ENCODE measurements at places on chromosomes 6 and 20.

DNA sequence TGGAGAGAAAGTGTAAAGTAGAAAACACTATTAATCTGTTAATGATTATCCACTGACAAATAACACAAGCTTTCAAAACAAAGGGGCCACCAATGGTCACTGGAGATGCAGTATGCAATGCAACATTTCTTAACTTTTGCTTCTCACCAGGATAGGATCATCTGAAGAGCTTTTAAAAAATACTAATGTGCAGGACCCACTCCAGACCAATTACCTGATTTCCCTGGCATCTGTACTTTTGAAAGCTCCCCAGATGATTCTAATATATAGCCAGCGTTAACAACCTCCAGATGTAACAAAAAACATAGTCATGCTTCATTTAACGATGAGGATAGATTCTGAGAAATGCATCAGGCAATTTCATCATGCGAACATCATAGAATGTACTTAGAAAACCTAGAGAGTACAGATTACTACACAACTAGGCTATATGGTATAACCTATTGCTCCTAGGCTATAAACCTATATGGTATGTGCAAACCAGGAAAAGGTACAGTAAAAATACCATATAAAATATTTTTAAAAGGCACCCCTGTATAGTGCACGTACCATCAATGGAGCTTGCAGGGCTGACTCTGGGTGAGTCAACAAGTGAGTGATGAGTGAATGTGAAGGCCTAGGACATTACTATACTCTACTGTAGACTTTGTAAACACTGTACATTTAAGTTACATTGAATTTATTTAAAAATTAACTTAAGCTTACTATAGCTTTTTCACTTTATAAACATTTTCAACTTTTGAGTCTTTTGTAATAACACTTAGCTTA lies 69.2 kb downstream of the ATG5 start:
- peak; percentile 45 for ATAC-seq

DNA sequence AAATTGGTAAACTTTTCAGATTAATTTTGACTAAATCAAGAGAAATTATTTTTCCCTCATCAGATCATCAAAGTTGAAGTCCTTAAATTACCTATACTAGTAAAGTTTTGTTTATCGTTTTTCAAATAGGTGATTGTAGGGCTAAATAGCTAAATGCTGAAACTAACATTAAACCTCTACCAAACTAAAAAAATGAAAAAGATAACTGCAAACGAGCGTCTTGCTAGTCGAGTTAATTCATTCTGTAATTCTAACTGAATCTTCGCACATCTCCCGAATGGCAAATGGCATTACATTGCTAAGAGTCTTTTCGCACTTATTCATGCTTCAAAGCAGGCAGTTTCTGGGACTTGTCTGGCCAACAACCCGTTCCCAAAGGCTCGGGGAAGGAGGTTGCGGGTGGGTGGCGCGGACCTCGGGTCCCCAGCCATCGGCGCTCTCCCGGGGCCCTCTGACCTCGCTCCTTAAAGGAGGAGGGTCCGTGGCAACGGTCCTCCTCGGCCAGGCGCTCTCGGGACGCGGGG lies 43.8 kb downstream of the POPDC3 start:
- ATAC-seq, result no peak

DNA sequence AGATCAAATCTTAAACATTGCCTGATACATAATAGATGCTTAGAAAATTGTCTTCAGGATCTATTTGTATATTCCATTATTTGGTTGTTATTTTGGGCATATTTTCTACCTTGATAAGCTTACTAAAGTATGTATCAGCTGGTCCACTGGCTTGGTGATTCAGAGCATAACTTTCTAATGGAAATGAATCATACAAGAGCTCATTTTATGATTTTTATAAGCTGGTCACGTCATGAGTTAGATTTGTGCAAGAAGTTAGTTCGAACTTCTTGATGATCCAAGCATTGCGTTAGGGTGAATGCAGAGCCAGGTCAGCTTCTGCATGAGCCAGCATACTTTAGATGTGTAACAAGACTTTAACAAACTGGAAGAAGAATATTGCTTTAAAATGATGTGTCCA lies 144.5 kb upstream of the FLRT3 start:
- ATAC-seq, result no peak

- ATAC-seq, result no peak
Observed at GRCh38 chr6:53282234-53282633, 66.5 kb downstream of the ELOVL5 start.

DNA sequence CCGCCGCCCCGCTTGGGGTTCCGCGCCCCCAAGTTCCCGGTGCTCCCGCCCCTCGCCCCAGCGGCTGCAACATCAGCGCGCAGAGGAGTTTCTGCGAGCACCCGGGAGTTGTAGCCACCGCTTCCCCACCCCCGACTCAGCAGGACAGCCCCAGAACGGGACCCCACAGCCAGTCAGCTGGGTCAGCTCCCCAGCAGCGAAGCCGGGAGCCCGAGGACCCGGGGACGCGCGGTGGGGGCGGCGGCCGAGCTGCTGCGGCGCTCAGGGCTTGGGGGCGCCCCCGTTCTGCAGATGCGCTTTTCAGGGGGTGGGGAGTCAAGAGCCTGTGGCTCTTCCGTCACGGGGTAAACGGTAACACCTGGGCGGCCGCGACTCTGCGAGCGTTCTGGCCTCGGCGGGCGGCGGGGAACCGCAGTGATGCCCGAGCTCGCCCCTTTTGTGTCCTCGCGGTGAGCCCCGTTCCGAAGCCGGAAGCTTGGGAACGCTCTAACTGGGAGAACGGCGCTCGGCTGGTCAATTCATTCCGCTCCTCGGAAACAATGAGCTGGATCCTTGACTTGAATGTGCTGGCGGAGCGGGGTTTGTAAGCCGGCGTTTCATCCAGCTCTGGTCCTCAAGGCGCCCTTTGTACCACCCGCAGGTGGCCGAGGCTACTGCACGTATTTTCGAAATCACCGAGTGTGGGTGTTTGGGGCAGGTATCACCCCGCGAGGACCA lies 774 bp downstream of the PLEKHG1 start:
- ATAC-seq, result peak; percentile 70

GRCh38 chr6:111031151-111031550 lies 49.3 kb downstream of the RPF2 start:
- ATAC-seq, result no peak

DNA sequence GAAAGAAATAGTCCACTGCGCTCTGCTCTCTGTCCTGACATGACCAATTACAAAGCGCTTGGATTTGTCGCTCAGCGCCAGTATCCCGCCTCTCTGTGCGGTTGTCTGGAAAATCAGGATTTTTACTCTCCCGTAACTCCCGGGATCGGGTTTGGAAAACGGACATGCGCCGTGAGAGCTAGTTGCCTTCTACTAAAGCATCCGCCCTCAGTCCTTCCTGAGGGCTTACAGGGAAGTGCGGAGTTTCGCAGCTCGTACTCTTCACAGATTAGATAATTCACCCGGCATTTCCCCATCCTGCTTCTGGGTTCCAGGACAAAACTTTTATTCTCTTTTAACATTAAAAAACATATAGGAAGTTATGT lies 427 bp upstream of the MKKS start:
- ATAC-seq, result peak; percentile 52

DNA sequence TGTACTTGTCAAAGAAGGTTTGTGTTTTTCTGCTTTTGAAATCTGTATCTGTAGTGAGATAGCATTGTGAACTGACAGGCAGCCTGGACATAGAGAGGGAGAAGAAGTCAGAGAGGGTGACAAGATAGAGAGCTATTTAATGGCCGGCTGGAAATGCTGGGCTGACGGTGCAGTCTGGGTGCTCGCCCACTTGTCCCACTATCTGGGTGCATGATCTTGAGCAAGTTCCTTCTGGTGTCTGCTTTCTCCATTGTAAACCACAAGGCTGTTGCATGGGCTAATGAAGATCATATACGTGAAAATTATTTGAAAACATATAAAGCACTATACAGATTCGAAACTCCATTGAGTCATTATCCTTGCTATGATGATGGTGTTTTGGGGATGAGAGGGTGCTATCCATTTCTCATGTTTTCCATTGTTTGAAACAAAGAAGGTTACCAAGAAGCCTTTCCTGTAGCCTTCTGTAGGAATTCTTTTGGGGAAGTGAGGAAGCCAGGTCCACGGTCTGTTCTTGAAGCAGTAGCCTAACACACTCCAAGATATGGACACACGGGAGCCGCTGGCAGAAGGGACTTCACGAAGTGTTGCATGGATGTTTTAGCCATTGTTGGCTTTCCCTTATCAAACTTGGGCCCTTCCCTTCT lies 18.4 kb downstream of the CD83 start:
- ATAC-seq, result no peak

DNA sequence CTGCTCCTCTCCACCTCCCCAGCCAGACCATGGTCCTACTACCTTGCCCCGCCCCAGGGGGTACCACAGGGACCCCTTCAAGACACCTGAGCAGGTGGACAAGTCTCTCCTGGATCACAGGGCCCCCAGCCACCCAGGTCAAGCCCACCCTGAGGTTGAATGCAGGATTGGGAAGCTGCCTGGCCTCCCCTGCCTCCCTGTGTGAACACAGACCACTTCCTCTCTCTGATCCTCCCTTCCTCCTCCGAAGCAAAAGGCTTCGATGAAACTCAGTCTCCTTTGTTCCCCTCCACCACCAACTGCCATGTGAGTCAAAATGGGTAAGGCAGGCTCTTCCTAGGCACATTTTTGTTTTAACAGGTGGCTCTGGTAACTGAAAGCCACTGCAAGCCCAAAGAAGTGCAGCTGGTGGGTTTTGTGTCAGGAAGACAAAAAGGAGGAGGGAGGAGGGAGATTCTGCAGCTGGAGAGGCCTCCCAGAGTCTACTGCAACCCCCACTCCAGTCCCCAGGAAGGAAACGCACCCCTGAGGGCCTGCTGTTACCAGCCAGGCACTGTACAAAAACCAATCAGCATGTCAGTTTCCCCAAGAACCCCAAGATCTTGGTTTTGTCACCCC lies 5.4 kb downstream of the ADA start:
- ATAC-seq, result no peak

DNA sequence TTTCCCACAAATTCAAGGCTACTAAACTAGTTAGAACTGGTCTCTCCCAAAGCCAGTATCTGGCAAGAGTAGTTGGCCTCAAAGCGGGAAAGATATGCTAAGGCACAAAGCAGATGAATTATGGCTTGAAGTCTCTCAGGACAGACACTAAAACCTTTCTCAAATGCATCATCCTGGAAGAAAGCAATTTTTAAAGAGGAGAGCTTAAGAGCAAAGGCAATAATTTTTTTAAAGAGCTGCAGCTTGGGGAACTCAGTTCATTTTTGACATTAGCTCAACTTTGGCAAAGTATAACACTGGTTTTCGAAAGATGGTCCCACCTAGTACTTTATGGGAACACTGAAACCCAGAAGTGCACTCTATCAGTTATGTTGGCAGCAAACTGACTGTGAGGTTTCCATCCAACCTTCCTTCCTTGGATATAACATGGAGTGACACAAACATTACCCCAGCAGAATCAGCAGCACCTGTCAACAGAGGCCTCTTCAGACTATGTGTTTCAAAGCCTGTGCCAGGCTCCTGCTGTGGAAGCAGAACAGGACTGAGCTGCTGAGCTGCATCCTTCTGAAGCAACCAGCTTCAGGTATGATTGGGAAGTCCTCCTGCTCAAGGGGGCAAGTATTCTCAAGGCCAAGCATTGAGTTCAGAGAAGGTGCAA lies 852.3 kb upstream of the HS3ST5 start:
- no peak for ATAC-seq

DNA sequence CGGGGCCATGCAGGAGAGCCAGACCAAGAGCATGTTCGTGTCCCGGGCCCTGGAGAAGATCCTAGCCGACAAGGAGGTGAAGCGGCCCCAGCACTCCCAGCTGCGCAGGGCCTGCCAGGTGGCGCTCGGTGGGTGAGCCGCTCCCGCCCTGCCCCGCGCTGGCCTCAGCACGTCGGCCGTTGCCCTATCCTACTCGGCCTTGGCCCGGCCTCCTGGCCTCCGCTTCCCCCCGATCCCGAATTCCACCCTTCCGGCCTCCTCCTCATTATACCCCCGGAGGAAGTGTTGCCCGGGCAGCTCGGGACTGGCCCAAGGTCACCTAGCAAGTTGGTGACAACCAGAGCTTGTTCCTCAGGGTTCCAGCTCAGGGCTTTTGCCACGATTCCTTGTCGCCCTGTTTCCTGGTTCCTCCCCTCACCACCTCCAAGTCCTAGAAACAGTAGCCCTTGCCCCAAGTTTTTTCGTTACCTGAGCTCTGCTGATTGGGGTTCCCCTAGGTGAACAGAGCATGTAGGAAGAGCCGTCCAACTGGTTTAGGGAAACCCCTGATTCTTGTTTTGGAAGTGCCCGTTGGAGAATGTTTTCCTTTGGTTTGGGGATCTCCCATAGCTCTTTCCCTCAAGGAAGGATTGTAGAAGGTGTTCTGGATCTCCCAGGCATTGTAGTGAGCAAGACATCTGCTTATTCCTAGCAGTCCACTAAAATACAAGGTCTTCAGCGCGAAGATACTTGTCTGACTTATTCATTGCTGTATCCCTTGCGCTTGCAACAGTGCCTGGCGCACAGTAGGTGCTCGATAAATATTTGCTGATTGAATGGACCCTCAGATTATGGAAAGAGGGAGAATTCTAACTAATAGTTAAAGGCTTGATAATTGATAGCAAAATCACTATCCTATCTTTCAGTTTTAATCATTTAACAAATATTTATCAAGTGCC lies 641 bp downstream of the ARFGEF2 start:
- ATAC-seq, result peak; percentile 48

GRCh38 chr6:100289285-100289684 lies 175.4 kb downstream of the SIM1 start:
- ATAC-seq, result no peak

DNA sequence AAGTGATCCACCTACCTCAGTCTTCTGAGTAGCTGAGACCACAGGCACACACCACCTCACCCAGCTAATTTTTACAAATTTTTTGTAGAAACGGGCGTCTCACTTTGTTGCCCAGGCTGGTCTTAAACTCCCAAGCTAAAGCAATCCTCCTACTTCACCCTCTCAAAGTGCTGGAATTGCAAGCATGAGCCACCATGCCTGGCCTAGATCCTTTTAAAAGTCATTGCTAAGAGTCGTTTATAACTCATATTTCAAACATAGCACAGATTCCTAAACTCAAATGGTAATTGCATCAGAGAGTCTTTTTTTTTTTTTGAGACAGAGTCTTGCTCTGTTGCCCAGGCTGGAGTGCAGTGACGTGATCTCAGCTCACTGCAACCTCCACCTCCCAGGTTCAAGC lies 7.7 kb upstream of the SAMHD1 start:
- no peak for ATAC-seq

DNA sequence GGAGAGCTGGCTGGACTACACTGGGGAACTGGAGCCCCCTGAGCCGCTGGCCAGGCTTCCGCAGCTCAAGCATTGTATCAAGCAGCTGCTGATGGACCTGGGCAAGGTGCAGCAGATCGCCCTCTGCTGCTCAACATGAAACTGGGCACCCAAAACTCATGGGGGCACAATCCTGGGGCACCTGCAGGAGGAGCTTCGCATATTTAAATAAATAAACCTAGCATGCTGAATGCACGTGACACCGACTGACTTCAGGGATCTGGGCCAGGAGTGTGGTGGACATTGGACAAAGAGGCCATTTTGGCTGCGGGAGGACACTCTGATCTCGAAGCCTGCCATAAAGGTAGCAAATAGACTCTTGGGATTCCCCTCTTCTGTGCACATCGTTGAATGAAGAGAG lies 6.8 kb downstream of the SCAND1 start:
- ATAC-seq, result peak; percentile 41

All from activated CD4-positive, CD25-positive, alpha-beta regulatory T cell treated with anti-CD3 and anti-CD28 coated beads, Interleukin-2, amount 50 U/mL, for 24 hours (primary cell).